Right forelimb (tissue), 1 donor: ENCODE measurements at places on chromosomes 16 and 17.

GRCh38 chr17:48335858-48336500 lies 94.0 kb downstream of the SKAP1 start:
- DNase-seq: no peak

- DNase-seq: no peak
Measured at GRCh38 chr17:73900516-73900915, 256.3 kb upstream of the SDK2 start.

DNA sequence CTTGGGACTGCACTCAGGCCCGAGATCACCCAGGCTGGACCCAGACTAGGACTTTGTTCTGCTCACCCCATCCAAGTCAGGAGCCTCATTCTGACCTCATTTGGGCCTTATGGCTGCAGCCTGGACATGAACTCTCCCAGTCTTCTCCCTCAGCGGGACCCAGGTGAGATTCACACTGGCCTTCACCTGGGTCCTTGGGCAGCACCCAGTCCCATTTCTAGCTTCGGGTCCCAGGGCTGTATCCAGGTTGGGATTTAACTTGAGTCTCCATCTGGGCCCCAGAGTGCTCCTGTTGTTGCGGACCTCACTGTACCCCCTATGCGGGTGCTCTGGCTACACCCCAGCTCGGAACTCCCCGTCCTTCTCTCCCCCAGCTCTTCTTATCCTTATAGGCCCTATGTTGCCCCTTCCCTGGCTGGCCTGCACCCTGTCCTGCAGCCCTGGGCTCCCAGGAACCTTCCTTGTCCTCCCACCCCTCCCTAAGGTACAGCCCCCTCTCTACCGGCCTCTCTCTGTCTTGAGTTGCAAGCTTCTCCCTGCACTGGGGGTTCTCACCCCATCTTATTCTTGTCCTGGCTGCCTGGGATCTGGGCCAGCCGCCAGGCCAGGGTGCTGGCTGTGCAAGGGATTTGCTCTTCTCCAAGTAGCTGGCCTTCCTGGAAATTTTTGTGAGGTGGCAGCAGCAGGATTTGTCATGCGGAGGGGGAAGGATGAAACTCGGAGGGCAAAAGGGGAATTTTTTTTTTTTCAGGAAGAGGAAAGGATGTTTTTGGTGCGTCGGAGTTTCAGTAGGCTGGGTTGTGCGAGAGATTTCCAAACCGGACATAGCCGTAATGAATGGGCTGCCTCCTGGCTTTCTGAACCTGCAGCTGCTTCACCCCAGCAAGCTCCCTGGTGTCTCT lies 904 bp downstream of the MAP2K3 start:
- no peak for DNase-seq

DNA sequence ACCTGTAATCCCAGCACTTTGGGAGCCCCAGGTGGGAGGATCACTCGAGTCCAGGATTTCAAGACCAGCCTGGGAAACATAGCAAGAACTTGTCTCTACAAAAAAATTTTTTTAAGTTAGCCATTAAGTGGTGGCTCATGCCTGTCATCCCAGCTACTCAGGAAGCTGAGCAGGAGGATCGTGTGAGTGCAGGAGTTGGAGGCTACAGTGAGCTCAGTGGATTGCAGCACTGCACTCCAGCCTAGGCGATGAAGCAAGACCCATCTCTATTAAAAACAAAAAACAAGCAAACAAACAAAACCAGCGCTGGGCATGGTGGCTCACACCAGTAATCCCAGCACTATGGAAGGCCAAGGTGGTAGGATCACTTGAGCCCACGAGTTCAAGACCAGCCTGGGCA lies 38.0 kb downstream of the HEATR3 start:
- DNase-seq: no peak

- no peak for DNase-seq
Measured at GRCh38 chr16:19225651-19226050, 57.6 kb downstream of the SYT17 start.

DNA sequence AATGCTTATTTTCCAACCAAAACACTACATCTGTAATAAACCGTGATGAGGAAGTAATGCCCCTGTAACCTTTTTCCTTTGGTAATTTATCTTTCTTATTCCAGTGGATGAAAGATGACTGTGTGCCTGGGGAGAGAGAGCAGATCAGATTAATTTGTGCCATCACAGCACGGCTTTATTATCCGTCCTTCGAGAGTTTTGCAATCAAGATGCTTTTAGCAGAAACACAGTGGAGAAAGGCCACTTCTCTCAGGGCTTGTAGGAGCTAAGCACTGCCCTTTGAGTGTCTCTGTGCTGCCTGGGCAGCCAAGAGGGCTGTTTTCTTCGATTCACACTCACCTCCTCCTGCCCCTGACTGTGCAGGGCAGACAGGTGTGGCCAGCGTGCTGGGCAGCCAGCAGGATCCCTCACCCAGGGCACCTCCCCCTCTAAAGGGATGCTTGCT lies 190.2 kb downstream of the PRKCA start:
- DNase-seq: no peak

DNA sequence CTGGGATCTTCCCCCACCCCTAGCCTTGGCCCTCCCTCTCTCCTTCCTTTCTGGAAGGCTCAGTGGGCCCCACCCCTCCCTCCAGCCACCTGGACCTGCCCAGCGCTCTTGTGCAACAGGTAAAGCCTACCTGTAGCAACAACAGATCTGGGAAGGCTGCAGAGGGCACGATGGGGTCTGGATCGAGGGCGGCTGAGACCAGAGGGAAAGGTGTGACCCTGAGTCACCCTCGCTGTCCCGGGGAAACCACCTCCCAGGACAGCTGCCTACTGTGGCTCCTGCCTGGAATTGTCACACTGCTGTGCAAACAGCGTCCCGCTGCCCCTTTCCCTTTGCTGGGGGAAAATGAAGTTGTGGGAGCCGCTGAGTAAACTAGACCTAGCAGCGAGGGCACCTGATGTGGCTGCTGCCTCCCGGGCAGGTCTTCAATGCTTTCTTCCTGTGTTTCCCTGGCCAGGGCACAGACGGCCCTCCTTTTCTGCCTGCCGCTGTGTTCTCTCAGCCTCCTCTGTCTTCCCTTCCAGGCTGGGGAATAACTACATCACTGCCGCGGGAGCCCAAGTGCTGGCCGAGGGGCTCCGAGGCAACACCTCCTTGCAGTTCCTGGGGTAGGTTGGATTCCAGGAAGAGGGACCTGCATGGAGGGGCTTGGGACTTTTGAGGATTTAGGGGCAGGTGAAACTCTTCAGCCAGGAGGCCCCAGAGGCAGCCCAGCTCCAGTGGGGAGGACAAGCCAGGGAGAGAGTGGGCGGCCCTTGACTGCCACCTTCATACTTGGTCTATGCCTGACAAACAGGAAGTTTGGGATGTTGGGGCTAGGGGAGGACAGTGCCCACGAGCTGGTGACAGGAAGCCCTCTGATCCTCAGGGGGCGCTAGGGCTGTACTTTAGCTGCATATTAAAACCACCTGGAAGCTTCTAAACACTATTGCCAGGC lies 22.2 kb upstream of the CYLD start:
- no peak for DNase-seq

- DNase-seq: no peak
Measured at GRCh38 chr17:7261379-7262191, 693 bp downstream of the CLDN7 start.

- no peak for DNase-seq
Measured at GRCh38 chr16:14502256-14502875, 127.7 kb downstream of the PARN start.

GRCh38 chr16:48101069-48101674 lies 54.6 kb downstream of the ABCC12 start:
- DNase-seq: no peak

DNA sequence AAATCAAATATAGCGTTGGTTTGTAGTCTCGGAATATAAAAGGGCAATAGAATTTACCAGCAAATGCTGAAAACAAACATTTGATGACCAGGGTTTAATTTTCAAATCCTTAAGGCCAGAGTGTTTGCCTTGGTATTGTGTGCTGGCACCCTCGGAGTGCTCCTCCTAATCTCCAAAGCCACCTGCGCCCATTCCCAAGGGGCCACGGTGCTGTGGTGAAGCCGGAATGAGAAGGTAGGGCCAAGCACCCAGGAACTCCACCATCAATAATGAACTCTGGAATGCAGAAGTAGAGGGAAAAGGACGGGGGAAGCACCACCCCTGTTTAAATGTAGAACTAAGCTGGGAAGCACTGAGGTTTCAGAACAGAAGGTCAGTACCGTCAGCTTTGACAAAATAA lies 51.9 kb downstream of the COG7 start:
- no peak for DNase-seq
